ENCODE measurements at places on chromosomes 6 and 20. TPM values are rescaled to one million over a fixed set of nuclear protein-coding genes. Genes with fewer than 3 reads are reported as not detected.

Gene NEU1
- total RNA-seq, result 82.6 TPM

- no peak for DNase-seq
These were observed at the start of gene KHDRBS2 for GRCh38 chr6:62285612-62286469. KHDRBS2 (minus strand) TSS chr6:62286225.

DNA sequence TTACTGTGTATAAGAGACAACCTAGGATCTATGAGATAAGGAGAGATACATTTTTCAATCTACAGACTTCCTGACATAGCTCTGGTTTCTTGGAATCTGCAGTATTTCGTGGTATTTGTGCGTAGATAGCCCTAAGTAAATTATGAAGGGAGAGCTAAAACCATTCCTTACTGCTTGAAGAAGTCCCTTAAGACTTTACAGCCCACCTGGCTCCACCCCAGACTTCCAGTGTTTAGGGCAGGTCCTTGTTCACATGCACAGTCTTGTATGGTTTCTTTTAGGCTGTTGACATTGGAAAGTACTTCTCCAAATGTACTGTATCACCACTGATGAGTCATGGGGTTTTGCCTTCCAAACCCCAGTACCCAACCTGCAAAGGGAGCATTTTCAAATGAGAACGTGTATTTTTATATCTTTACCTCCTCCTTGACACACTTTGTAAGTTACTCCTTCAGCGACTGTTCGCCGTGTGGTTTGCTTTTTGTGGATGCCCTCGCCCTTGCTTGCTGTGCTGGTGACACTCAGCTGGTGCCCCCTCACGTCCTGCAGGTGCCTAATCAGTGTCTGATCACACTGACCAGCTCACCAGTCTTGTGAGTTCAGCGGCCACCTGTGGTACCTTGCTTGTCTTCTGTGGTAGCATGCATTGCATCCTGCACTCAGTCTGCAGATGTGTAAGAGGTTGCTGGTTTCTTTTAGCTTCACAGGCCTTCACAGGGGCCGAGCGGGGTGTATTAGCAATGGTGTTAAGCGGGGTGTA lies 73.3 kb downstream of the IGF2R start:
- no peak for DNase-seq

Gene GSTA2
- not detected for total RNA-seq

GRCh38 chr6:57822896-57823358 lies 505.5 kb downstream of the PRIM2 start:
- no peak for DNase-seq

DNA sequence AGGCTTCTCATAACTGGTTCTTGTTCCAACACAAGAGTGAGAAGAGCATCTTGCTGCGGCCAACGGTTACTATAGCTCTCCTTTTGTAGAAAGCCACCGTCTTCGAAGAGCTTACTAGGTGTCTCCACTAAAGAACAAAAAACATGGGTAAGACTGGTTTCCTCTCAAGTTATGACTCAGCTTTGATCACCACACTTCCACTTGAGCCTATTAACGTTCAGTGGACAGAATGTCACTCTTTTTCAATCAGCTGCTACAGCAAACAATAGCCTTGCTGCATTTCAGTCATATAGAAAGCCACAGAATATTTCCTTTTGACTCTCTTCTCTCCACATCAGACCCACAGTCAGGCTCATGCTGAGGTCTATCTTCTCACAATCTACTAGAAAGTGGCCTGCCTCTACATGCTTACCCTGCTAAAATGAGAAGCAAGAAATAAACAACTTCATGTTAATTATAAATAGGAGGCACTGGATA lies 243.5 kb upstream of the PREP start:
- DNase-seq, result no peak

DNA sequence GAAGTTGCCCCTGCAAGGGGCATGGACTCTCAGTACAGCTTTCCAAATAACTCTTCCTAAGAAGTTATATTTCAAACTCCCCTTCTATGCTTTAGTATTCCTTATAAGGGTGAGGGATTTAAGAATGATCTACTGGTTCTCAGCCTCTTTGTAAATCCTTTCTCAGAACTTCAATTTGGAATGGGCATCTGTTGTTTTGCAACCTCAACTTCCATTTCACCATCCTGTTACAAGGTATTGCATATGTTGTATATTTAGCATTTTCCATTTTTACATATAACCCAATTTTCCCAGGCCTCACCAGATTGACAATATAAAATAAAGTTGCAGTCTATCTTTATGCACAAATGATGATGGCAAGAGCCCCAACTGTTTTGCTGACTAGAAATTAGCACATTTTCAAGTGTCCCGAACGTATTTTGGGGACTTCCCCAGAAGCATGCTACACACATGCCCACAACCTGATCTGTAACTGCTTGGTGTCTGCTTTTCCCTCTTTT lies 154.9 kb upstream of the CARMIL1 start:
- DNase-seq, result no peak

DNA sequence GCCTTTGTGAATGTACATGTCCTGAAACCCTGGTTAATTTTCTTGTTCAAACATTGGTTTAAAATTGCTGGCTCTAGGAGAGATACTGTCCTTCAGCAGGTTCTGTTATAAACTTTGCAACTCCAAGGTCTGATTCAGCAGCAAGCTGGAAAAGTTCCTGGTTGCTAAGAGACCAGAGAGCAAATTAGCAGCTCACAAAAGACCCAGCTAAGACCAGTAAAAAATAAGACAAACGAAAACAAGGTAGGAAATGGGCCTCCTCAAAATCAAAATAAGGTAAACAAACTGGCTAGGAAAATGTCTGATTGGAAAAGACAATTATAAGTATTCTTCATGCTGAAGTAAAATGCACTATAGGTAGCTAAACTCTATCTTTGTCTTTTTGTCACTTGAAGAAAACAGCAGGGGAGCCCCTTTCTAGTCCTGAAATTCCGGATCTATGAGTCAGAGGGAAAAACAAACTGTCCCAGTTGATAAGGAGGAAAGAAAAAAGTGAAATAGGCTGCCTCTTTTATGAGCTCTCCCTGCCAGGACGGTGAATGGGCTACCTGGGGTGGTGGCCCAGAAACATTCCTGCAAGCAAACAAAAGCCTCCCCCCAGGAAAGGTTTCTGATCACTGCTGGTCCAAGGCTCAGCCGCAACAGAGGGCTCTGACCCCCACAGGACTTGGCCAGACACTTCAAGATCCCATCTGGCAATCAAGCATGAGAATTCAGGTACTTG lies 41.6 kb downstream of the UNC5CL start:
- DNase-seq, result peak; percentile 52

DNA sequence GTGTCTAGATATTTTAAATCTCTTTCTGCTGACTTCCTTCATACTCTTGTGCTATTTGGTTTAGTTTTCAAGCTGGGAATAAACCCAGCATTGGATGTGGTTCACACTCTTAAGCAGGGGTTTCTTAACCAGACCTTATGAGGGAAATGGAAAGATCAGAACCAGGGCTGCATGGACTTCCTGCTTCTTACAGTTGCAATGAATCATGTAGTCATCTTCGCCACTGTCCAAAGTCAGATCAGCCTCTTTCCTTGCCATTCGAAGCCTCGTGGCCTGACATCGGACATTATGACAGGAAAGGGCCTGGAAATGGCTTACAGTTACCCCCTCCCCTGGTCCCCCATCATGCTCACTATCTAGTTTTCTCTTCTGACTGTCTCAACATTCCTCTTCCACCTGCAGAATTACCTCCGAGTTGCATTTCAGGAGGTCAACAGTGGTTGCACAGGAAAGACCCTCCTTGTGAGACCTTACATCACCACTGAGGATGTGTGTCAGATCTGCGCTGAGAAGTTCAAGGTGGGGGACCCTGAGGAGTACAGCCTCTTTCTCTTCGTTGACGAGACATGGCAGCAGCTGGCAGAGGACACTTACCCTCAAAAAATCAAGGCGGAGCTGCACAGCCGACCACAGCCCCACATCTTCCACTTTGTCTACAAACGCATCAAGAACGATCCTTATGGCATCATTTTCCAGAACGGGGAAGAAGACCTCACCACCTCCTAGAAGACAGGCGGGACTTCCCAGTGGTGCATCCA lies 16.8 kb upstream of the NAA20 start:
- DNase-seq, result no peak

DNA sequence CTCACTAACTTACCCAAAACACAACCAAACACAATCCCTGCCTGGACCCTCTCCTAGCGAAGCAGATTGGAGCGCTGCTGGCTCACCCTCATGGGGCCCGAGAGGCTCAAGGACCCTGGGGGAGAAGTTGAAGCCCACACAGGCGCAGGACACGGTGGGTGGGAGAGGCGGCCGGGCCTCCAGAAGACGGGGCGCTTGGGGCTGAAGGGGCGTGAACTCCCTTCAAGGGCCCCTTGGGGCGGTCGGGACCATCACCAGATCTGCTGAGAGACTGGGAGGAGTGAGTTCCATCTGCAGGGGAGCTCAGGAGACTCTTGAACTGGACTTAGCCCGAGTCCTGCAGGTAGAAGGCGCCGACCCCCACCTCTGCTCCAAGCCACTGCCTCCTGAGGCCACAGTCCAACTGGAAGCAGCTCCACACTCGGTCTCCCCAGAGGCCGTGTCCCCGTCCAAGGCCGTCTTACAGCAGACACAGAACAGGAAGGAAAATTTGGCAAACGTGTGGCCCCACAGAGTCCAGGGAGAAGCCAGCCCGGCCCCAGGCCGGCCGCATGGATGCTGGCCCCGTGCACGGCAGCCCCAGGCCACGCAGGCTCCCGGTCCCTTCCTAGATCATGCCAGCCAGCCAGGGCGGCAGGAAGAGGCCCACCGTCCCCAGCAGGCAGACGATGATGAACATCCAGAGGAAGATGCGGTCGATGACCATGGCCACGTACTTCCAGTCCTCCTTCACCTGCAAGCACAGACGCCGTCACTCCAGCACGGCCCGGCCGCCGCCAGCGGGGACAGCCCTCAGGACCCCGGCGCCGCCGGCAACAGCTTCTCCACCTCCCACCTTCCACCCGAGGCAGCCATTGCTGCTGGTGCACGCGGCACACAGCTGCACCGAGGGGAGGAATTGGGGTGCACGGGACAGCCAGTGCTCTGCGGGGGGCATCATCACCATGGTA lies 14.7 kb downstream of the CHRNA4 start:
- no peak for DNase-seq

Gene UNC5CL
- not detected for total RNA-seq

- DNase-seq, result no peak
These were observed at the start of gene ZNF831 for GRCh38 chr20:59163631-59164530. ZNF831 (plus strand) TSS chr20:59163821; CDS start chr20:59191020, 27,199 bp downstream.
